ENCODE measurements at places on chromosomes 1 and 21. TPM values are rescaled to one million over a fixed set of nuclear protein-coding genes. Genes with fewer than 3 reads are reported as not detected.

Gene HOOK1
- total RNA-seq: 21.2 TPM

Gene IFI44
- total RNA-seq: 3.8 TPM

Gene SPRR2G
- not detected for total RNA-seq

Gene MIS18A
- total RNA-seq: 18.1 TPM

Gene G0S2
- 6.4 TPM for total RNA-seq

Gene LRRC42
- total RNA-seq: 50.1 TPM

Gene ZNF670
- 8.5 TPM for total RNA-seq

Gene TCEANC2
- 7.6 TPM for total RNA-seq

Gene SEMA4A
- 12.9 TPM for total RNA-seq

Gene UBE2U
- not detected for total RNA-seq

Gene SESN2
- total RNA-seq: 21.5 TPM

Gene NHLH1
- 0.48 TPM for total RNA-seq

Gene SMCP
- total RNA-seq: not detected

Gene STMN1
- 219 TPM for total RNA-seq

Gene TNN
- 0.57 TPM for total RNA-seq

Gene SYPL2
- total RNA-seq: 0.33 TPM

Gene PRRX1
- total RNA-seq: 142 TPM

Gene CYP4A11
- not detected for total RNA-seq

Gene HAO2
- total RNA-seq: 0.29 TPM

Gene KRTAP22-1
- total RNA-seq: not detected

Gene SLAMF1
- total RNA-seq: not detected

Gene COL9A2
- total RNA-seq: 19.8 TPM

Gene PLK3
- 39.1 TPM for total RNA-seq

Gene AIM2
- total RNA-seq: 1.0 TPM

Gene KRTAP13-2
- not detected for total RNA-seq

Gene SELENBP1
- total RNA-seq: 20.5 TPM

Gene IVL
- total RNA-seq: 19.3 TPM
